ENCODE measurements at places on chromosomes 6 and 20.

DNA sequence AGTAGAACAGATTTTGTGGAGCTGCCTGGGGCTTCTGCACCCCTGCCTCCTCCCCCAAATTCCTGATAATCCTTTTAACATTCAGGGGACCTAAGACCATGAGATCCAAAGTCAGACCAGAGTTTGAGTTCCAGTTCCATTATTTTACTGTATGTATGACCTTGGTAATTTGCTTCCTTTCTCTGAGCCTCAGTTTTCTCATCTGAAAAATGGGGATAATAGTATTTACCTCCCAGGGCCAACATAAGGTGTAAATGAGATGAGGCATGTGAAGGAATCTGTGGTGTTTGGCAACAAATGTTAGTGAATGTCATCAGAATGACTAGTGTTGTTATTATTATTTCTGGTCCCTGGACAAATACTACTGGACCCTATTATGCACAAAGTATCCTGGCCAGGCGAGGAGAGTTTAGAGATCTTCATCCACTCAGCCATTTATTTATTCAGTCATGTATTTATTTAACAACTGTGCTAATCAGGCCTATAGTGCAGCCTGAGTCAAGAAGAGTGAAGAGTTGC, 47.3 kb downstream of the CDH22 start:
- DNase-seq: no peak

DNA sequence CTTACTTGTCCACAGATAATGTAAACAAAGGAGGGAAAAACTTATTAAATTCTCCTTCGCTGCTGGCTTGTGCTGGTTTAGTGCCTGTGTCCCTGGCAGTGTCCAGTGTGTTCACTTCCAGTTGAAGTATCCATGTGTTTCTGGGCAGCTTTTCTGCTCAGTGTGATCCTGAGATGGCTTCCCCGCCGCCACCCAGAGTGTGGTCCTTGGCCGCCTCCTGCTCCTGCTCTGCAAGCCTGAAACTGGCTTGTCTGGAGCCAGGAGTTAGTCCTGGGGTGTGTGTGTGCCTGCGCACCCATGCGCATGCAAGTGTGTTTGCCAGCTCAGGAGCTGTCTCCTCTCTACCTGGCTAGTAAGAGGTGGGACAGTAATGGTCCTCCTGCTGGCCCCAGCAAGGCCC, 7.2 kb downstream of the BTBD3 start:
- no peak for DNase-seq

GRCh38 chr20:37914672-37915433, 11.9 kb downstream of the VSTM2L start:
- no peak for DNase-seq

DNA sequence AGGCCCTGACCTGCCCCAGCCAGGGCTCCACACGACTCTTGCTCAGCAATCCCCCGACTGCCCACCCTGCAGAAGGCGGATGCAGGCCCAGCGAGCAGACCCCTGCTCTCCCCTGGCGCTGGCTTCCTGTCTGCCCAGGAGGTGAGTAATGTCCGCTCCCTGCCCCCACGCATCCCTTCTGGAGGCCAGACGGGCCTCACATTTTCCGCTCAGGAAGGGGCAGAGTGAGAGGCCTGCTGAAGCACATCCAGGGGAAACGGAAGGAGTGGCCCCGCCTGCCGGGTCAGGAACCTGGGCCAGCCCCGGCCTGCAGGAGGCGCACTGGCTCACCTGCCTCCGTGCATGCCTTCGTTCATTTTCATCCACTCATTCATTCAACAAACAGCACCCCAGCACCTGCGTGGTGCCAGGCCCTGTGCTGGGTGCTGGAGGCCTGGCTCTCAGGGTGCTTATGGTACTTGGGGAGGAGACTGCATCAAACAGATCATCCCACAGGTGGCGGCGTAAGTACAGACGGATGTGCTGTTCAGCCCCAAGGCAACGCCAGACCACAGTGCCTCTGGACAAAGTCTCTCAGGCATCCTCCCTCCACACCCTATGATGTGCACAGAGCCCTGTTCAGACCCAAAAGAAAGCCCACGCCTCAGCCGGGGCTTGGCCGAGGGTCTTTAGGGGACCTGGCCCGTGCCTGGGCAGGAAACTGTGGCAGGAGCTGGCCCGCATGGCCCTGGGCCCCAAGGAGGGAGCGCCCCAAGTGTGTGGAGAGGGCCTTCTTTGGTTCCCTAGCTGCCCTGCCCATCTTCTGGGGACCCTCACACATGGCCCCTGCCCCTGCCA, 112.1 kb downstream of the ASXL1 start:
- DNase-seq: no peak

DNA sequence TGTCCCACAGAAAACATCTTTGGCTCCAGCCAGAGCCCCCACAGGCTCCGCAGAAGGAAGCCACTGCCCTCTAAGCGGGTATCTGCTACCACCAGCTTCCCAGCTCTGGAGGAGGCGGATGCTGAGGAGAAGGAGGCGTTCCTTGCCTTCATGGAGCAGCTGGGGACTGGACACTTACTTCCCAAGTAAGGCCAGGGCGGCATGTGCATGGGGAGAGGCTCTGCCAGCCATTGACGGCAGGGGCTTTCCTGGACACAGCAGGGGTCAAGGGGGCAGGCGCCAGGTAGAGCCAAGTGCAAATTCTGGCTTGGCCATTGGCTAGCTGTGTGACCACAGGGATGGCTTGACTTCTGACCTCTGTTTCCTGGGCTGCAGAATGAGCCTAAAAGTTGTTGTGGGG, 17.8 kb downstream of the RAB44 start:
- DNase-seq: no peak

DNA sequence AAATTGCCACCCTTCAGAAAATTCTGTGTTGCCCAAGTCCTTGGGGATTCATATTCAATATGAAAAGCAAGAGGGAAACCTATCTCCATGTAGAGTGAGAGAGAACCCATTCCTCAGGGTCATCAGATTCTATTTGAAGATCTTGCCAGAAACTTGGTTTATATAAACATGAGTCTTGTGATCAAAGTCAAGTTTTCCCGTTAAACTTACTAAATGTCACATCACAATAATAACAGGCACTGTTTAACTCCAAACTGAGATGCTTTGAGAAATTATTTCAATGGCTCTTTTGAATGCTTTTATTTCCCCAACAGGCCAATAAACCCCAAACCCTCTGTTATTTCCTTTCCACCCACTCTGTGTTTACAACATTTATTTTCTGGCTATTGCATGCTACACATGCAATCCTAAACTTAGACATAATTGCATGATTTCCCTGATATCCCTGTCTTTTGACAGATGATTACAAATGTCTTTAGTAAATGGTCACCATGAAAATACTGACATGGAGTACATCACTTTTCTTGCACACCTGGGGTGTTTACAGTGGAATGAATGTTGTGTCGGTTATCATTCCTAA, 31.1 kb upstream of the SSTR4 start:
- DNase-seq: no peak

- DNase-seq: no peak
These were observed 86.6 kb downstream of the TRDN start for GRCh38 chr6:123550052-123550617.

DNA sequence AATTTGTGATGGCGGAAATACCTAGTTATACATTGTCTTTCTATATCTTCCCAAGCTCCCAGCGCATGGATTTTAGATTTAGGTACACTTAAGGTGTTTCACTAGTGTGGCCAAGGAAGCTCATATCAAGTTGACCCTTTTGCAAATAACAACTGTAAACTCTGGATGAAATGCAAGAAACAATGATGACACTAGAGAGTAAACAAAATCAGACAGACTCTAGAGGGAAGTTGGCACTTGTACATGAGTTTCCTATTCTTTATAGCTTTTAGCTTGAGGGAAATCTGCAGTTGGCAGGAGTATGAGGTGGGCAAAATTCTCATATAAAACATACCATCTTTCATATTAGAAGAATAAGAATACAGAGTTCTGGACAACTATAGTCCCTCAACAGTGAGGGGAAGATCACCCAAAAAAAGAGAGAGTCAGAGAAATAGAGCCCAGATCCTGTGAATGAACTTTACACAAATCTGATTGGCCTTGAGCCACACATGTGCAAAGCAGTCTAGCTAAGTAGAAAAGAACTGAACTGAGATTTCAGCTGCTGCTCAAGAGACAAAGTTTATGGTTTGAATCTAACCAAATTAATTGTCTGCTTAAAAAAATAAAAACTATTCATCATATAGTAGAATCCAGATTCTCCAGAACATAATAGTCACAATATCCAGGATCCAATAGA, 26.1 kb downstream of the TXLNB start:
- DNase-seq: no peak

DNA sequence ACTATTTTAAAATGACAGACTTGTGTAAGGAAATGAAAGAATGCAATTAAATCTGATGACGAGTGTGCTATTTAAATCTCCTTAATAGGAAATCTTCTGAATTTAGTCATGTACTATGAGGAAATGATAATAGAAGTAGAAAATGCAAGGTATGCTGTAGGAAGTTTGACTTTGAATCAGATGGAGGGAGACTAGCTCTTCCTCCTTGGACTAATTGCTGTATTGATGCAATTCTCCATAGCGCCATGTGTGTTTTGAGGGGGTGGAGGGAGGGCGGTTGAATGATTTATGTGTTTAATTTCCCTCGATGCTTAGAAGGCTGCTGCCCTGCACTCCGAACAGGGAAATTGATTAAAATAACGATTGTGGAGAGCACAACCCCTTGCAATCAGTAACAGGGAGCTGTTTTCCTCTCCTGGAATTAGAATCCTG, 214.4 kb upstream of the PRND start:
- DNase-seq: no peak

DNA sequence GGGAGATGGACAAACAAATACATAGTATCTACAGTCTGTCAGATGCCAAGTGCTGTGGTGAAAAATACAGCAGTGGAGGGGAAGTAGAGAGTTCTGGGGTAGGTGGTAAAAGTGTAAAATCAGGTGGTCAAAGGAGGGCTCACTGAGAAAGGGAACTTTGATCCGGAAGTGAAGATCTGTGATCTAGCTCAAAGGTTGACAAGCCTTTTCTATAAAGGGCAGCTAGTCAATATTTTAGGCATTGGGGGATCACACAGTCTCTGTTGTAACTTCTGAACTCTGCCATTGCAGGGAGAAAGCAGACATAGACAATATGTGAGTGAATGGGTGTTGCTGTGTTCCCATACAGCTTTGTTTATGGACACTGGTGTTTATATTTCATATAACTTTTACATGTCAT, 38.6 kb downstream of the SH3BGRL2 start:
- no peak for DNase-seq

DNA sequence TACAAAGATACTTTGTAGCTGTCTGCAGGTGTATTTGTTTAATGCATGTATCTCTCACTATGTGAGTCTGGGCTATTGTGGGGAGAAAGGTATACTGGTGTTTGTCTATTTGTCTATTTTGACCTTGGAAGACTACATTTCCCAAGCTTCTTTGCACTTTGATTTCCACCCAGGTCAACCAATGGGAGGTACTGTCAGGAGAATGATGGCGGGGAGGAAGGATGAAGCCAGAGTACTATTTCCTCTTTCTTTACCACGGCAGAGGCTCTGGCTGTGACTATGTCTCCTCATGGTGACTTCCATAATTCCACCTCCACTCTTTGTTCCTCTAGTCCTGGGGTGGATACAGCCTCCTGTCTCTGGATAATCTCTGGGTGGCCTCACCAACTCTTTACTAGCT, 23.1 kb downstream of the LBP start:
- no peak for DNase-seq

DNA sequence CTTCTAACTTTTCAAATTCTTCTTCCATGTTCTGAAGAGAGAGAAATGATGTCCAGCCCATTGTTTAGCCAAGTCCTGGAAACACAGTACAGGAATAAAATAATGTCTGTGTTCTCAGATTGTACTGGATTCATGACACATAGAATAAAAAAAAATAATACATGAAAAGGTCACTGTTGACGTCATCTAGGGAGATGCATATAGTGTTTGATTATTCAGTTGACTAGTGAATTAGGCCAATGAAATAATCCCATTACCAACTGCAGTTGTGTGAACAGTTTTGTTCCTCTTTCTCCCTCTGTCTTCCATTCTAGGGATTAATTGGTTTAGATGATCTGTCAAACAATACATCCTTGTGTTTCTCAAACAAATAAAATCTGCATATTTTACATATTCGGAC, 222.8 kb downstream of the ALDH8A1 start:
- DNase-seq: no peak

DNA sequence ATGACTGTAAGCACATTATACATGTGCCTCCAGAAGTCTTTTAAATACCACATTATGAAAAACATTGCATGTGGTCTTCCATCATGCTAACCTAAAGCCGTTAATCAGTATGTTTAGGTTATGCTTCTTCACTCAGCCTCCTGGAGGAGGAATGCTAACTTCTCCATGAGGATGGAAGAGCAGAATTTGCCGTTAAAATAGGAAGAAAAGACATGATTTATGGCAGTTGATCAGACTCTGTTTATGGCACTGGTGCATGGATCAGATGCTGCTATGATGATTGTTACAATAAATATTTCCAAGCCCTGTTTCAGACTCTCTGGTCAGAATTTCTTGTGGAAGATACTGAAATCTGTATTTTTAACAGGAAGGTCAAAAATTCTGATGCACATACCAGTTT, 31.7 kb downstream of the MAP3K4 start:
- DNase-seq: no peak

- DNase-seq: no peak
These were observed 1.5 kb upstream of the PPDPF start for GRCh38 chr20:63518946-63519667.

DNA sequence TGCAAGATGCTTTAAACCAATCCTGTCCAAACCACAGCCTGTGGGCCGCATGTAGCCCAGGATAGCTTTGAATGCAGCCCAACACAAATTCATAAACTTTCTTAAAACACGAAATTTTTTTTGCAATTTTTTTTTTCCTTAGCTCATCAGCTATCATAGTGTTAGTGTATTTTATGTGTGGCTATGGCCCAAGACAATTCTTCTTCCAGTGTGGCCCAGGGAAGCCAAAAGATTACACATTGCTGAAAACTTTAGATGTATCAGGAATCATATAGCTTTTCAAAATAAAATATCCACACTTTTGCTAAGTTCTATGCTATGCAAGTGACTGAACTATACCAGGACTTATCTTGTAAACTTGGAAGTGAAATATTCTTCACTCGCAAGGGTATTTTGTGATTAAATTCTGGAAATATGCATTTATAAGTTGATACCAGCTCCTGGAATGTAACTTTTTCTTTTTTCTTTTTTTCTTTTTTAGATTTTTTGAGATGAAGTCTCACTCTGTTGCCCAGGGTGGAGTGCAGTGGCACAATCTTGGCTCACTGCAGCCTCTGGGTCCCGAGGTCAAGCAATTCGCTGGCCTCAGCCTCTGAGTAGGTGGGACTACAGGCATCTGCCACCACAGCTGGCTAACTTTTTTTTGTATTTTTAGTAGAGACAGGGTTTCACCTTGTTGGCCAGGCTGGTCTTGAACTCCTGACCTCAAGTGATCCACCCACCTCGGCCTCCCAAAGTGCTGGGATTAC, 49.8 kb downstream of the MTHFD1L start:
- no peak for DNase-seq

DNA sequence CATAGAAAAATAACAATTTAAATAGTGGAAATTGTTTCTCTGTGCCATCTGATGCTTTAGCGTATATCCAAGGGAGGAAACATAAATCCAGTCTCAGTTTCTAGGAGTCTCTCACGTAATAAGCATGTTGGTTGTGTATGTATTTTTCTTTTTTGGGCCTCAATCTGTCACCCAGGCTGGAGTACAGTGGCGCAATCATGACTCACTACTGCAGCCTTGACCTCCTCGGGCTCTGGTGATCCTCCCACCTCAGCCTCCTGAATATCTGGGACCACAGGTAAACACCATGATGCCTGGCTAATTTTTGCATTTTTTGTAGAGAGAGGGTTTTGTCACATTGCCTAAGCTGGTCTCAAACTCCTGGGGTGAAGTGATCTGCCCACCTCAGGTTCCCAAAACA, 78.6 kb upstream of the PLN start:
- no peak for DNase-seq

Data from left forelimb (tissue), 1 donor.